ENCODE measurements at places on chromosomes 16 and 17.

GRCh38 chr16:79928142-79928873 lies 327.8 kb upstream of the MAF start:
- no peak for DNase-seq

DNA sequence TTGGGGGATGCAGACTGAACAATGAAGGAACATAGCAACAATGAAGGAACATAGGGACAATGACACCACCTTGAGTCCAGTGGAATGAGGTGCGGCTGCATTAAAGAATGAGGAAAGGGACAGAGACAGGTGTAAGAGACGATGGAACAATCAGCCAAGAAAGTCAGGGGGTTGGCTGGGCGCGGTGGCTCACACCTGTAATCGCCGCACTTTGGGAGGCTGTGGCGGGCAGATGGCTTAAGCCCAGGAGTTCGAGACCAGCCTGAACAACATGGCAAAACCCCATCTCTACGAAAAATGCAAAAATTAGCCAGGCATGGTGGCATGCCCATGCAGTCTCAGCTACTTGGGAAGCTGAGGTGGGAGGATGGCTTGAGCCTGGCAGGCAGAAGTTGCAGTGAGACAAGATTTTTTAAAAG lies 13.6 kb upstream of the CBFB start:
- DNase-seq = no peak

DNA sequence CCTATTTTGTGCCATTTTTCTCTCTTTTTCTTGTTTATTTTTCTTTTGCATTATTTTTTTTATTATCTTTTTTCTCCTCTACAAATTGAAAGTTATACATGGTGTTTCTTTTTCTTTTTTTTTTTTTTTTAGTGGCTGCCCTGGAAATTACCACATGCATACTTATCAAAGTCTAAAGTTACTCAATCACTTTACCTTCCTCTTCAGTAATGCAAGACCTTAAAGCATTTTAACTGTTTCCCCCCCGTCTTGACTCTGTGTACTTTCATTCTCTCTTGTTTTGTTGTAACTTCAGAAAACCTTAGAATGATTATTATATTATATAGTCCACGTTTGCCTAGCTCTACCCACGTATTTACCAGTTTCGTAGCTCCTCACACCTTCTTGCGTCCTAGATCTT lies 33.3 kb upstream of the SMPD3 start:
- DNase-seq = no peak

DNA sequence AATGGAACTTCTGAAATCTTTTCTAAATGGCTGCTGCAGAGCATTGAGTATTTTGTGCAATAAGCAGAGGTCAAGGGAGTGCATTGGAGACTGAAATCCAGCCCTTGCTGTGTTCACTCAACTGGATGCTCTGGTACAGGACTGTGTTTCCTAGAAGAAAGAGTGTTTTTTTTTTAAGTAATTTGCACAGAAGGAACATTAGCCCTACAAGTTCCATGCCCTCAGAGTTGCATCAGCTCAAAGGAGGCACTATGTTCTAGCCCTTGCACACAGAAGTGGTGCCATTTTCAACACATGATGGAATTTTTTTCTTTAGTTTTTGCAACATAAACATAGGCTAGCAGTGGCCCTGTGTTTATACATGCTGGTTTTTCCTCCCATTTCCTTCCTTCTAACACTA lies 144.1 kb upstream of the HLF start:
- no peak for DNase-seq

DNA sequence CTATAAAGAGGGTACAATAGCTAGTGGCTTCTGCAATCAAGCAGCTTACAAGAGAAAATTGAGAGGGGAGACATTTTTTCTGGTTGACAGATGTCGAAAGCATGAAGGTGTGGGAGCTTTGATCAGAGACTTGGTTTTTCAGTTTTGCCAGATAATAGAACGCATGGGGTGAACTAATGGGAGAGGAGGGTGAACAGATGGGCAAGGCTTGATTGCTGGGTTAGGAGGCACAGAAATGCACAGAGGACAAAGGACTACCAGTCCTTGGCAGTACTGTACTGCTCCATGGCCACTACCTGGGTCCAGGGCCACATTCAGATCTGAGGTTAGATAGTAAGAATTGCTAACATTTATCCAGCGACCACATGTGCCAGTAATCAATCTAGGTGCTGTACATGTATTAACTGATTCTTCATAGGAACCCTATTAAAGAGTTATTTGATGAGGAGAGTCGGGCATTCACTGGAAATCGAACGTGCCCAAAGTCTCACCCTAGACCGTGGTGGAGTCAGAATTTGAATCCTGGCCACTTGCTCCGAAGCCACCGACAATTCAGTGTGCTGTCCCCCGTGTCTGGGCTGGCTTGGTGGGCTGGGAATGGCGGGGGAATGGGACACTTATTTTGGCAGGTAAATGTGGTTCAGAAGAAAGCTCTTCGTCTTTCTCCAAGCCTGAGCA lies 873 bp upstream of the KSR1 start:
- no peak for DNase-seq

All from stimulated activated CD4-positive, alpha-beta T cell treated with anti-CD3 and anti-CD28 coated beads, Interleukin-2, amount 100 ng/mL, for 48 hours (primary cell).